ENCODE measurements at places on chromosomes 4 and X.

GRCh38 chr4:158998624-158999023 is 104.3 kb upstream of the RAPGEF2 start:
- no peak for DNase-seq

GRCh38 chr4:4392501-4393183 is 5.7 kb downstream of the NSG1 start:
- DNase-seq, result no peak

DNA sequence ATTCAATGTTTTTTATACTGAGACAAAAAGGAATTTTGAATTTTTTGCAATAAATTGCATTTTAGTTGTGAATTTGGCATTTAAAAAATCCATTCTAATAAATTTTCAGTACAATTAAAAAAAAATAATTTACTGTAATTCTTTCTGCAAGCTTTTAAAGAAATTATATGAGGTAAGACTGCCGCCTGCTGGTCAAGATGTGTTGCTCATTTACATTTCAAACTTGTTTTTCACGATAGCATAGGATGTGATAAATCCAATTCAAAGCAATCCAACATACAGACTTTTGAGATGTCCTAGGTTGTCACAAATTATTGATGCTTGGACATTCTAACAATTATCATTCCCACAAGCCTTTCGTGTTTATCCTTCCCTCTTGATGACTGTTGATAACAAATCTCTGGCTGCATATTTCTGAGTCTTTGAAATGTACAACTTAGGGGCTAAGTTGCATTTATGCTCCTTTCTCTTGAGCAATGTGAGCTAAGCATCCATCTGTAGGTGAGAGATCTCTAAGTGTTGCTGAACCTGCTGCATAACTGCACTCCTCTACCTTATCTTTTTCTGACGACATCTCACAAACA is 21.7 kb upstream of the MFAP3L start:
- DNase-seq, result peak; percentile 77

DNA sequence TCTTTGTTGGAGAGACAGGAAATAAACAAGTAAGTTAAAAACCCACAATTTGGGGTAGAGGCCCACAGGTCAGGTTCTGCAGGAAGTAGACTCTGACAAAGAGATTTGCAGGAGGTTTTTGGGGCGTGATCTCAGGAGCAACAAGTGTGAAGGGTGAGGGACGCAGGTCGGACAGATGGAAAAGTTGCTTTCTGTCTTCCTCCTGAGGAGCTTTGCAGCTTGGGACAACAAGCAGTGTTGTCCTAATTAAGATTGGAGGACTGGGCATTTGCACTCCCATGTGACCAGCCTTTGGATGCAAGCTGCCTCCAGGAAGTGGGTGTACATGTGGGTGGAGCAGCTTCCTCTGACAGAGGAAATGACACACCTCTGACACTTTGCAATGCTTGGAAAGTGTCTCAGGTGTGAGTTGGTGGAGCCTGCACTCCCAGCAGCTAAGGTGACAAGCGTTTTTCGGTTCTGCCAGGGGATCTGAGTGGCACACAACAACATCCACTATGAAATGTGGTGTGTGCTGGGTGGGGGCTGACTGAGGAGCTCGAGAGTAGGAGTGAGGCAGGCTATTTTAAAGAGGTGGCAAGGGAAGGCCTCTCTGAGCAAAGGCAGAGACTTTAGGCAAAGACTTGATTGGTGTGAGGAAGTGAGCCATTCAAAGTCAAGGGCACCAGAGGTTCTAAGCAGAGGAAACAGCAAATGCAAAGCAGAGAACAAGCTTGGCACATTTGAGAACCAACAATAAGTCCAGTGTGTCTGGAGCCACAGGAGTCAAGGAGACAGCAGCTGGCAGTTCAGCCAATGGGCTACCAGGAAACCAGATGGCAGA is 339.8 kb upstream of the GATB start:
- no peak for DNase-seq

DNA sequence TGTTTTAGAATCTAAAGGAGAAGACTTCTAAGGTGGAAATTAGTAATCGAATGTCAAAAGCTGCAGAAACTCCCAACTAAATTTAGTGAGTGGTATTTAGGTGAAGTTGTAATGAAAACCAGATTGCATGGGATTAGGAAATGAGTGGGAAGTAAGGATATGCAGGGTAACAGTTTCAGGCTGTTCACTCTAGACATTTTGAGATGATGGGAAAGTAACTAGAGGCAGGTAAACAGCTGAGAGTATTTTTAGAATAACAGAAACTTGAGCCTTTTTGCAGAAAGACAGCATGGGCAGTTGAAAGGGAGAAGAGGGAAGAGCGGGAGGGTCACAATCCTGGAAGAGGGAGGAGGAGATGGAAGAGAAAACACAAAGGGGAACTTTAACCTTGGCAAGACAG is 12.7 kb downstream of the SPRY1 start:
- no peak for DNase-seq

- DNase-seq, result no peak
These were observed 30.2 kb downstream of the KIAA0232 start for GRCh38 chr4:6812766-6813165.

- DNase-seq, result no peak
These were observed 71.7 kb upstream of the IL13RA1 start for GRCh38 chrX:118655561-118656246.

DNA sequence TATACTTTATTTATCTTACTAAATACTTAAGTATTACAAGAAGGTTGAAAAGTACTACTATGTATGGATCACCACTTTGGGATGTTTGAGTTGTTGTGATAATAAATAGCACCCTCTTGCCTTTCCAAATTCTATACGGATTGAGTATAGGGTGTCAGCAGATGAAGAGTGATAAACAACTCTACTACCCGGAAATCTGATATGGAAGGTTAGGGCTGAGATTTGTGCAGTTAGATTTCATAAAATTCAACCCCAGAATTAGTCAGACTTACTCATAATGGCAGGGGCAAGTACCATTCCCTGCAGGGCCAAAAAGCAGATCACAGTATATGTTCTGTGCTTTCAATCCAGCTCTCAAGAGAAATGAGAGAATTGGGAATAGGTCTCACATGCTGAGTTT is 1008.9 kb upstream of the PCDH7 start:
- DNase-seq, result no peak

DNA sequence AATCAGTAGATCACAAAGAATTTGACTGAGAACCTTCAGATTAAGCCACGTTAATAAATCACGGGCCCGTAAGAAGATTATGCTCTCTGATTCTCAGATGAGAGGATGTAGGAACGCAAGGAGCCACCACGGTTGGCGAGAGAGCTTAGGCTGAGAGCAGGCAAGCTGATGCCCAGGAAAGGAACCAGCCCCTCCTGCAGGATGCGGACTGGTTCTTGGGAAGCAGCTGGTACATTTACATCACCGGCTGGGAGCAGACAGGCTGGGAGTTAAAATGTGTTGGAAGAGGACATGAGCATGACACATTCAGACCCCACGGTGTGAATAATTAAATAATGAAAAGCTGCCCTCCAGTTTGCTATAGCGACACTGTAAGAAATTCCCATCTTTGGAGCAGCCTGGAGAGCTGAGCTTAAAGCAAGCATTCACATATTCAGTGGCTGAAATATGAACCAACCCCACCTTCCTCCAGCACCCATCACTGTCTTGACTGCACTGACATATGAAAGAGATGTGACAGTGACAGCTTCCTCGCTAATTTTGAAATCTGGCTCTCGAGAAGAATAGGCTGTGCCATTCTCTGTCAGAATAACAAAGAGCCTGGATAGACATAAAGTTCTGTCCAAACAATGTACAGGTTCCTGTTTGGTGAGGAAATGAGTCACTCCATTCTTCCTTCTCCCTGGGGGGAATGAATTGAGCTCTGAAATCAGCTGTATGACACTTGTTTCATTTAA is 33.1 kb downstream of the LNX1 start:
- DNase-seq, result no peak

DNA sequence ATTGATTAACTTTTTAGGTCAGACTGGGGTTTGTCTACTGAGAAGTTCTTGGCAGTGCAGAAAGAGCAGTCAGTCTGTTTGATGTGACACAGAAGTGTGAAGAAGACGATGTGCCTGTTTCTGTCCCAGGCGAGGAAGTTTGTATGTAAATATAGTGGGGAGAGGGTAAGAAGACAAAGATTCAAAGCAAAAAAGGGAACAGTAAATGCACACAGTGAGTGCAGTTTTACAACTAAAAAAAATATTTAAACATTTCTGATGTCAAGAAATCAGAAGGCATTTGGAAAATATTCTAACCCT is 264.9 kb downstream of the RAPGEF2 start:
- DNase-seq, result no peak

DNA sequence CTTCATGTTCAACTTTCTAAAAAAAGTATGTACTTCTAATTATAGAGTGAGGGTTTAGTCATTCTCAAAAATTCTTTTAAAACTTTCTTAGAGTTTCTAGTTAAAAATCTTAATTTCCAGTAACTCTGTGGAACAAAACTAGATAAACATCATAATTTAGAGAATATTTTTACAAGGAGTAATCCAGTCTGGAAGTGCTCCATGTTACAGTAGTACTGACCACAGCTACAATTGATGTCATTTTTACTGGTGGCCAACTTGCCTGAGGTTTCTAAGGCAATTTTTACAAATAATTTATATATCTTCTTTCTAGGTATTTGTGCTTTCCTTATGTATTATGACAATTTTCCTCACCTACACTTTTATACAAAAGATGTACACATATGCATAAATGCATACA is 490.4 kb downstream of the CENPC start:
- no peak for DNase-seq

Measured in hematopoietic multipotent progenitor cell treated with erythropoietin and hydrocortisone succinate and interleukin-3 and kit ligand, for 8 days (in vitro differentiated cells).